ENCODE measurements at places on chromosomes 2 and 18.

- H3K4me3 ChIP-seq, result peak overlapping the region; percentile 56
- no peaks in the 10 kb centered on the region for H3K27me3 ChIP-seq
- no peak for DNase-seq
- H3K4me1 ChIP-seq, result peaks cover 9% of the 10 kb centered on the region
- H3K36me3 ChIP-seq, result no peaks in the 10 kb centered on the region
- H3K27ac ChIP-seq, result no peak overlapping the region
Observed at GRCh38 chr2:199851501-199851810, 464 bp upstream of the FTCDNL1 start.

DNA sequence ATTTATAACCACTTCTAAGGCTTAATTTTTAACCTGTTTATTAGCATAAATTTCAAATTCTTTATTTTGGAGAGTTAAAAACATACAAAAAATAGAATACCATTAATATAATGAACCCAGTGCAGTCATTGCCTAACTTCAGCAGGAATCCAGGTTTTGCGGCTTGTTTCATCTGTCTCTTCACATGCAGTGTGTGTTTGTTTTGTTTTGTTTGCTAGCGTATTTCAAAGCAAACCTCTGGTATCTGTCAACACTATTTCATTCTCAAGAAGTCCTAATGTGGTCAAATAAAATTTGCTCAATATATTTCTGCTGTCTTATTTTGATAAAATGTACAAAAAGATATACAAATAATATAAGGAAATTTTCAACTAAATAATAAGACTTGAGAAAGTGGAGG is 328.5 kb downstream of the AGPS start:
- no peaks in the 10 kb centered on the region for H3K4me1 ChIP-seq
- no peak overlapping the region for H3K4me3 ChIP-seq
- H3K27ac ChIP-seq, result no peak overlapping the region
- no peaks in the 10 kb centered on the region for H3K27me3 ChIP-seq
- no peaks in the 10 kb centered on the region for H3K36me3 ChIP-seq
- DNase-seq, result no peak

- DNase-seq, result no peak
- H3K27ac ChIP-seq, result no peak overlapping the region
- H3K4me1 ChIP-seq, result no peaks in the 10 kb centered on the region
- no peaks in the 10 kb centered on the region for H3K36me3 ChIP-seq
Observed at GRCh38 chr18:55576001-55576400, 12.0 kb downstream of the TCF4 start.

- no peaks in the 10 kb centered on the region for H3K27me3 ChIP-seq
- no peaks in the 10 kb centered on the region for H3K4me1 ChIP-seq
- no peaks in the 10 kb centered on the region for H3K36me3 ChIP-seq
- no peak overlapping the region for H3K4me3 ChIP-seq
- DNase-seq, result no peak
- no peak overlapping the region for H3K27ac ChIP-seq
Observed at GRCh38 chr2:124666976-124667375, 641.9 kb downstream of the CNTNAP5 start.

DNA sequence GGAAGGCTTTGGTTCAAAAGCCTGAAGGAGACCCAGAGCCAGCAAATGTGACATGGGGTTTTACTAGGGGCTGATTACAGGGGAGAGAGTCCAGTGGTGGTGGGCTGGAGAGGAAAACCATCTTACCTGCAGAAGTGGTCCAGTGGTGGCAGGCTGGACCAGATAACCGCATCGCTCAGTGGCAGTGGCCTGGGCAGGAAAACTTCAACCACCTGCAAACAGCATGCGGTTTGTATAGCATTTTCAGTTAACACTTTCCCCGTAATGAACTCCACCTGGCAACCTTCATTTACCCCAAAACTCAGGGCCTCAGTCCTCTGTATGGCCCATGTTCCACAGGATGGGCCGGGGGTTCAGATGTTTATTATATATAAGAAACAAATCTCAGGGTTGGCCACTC is 114.4 kb downstream of the LRRTM1 start:
- H3K27ac ChIP-seq, result no peak overlapping the region
- H3K27me3 ChIP-seq, result no peaks in the 10 kb centered on the region
- no peaks in the 10 kb centered on the region for H3K4me1 ChIP-seq
- H3K36me3 ChIP-seq, result no peaks in the 10 kb centered on the region
- no peak for DNase-seq

GRCh38 chr2:242030858-242031257 is 161.3 kb downstream of the RTP5 start:
- no peaks in the 10 kb centered on the region for H3K27me3 ChIP-seq
- H3K36me3 ChIP-seq, result no peaks in the 10 kb centered on the region
- no peak for DNase-seq
- no peak overlapping the region for H3K27ac ChIP-seq

GRCh38 chr2:158297606-158298005 is 158.9 kb downstream of the CCDC148 start:
- H3K4me1 ChIP-seq, result no peaks in the 10 kb centered on the region
- H3K36me3 ChIP-seq, result no peaks in the 10 kb centered on the region
- DNase-seq, result no peak
- no peaks in the 10 kb centered on the region for H3K27me3 ChIP-seq
- H3K27ac ChIP-seq, result no peak overlapping the region

DNA sequence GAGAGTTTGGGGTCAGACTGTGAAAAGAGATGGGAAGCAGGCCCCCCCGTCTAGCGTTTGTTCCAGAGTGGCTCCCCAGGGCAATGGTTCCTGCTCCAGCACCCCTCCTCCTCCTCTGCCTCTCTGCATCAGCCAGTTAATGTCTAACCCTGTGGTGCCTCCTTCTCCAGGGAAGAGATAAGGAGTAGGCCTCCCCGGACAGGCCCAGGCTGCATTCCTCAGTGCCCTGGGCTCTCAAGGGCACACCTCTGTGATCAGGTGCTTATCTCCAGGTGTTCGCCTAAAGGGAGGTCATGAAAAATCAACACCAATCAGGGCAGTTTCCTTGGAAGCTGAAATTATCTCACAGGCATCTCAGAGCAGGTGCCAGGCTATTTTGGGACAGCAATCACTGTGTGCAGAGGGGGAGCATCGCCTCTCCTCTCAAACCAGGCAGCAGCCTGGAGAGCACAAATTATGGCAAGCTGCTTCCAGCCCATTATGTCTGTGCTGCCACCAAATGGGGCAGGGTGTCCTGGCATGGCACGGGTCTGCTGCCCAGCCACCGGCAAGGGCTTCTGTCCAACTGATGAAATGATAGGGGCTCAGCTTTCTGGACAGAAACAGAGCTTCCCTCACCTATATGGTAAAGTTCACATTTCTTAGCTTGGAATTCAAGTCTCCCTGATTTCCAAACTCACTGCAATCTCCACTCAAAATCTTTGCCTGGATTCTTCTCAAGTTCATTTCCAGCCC is 255.8 kb upstream of the SLC14A2 start:
- no peaks in the 10 kb centered on the region for H3K4me1 ChIP-seq
- H3K27me3 ChIP-seq, result peaks cover 7% of the 10 kb centered on the region
- no peak overlapping the region for H3K27ac ChIP-seq
- no peaks in the 10 kb centered on the region for H3K36me3 ChIP-seq

DNA sequence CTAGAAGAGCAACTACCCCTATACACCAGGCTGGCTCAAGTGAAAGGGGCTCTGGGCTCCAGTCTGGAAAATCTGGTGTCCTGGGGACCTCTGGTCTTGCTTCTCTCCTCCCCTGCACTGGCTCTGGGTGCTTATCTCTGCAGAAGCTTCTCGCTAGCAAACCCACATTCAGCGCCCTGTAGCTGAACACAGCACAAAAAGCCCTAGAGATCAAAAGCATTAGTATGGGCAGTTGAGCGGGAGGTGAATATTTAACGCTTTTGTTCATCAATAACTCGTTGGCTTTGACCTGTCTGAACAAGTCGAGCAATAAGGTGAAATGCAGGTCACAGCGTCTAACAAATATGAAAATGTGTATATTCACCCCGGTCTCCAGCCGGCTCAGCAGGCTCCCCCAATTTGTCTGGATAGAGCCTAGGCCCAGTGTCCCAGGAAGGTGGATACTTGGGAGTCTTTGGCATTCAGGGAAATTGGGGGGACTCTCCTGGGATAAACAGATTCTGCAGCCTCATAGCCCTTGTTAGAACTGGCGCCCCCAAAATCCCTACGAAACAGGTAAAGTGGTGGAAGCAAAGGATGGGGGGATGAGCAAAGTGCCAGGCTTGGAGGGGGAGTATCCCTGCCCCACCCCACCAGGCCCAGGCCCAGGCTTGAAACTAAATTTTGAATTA is 2.5 kb upstream of the HOXD4 start:
- H3K36me3 ChIP-seq, result no peaks in the 10 kb centered on the region
- peaks cover 80% of the 10 kb centered on the region for H3K27me3 ChIP-seq
- DNase-seq, result no peak
- H3K4me1 ChIP-seq, result no peaks in the 10 kb centered on the region

DNA sequence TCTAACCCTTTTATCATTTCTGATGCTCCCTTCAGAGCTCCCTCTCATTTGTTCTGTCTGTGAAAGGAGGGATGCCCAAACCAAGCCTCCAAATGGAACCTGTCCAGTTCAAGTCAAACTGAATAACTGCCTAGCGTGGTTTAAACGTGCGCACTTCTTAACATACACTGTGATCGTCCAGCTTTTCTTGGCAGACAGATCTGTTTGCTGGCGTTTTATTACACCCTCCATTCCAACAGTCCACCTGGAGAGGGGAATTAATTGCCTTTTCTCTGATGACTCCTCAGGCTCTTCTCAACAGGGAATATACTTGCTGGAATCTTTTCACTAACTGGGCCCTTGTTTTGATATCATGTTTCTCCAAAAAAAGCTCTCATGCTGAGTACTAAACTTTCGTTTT is 379.2 kb upstream of the POU3F3 start:
- no peaks in the 10 kb centered on the region for H3K36me3 ChIP-seq
- H3K4me1 ChIP-seq, result no peaks in the 10 kb centered on the region
- H3K27ac ChIP-seq, result no peak overlapping the region
- H3K4me3 ChIP-seq, result no peak overlapping the region
- no peaks in the 10 kb centered on the region for H3K27me3 ChIP-seq
- no peak for DNase-seq

- H3K4me3 ChIP-seq, result no peak overlapping the region
- no peak overlapping the region for H3K27ac ChIP-seq
- H3K36me3 ChIP-seq, result no peaks in the 10 kb centered on the region
- no peaks in the 10 kb centered on the region for H3K4me1 ChIP-seq
Observed at GRCh38 chr2:150591496-150592285, 104.2 kb upstream of the RND3 start.

DNA sequence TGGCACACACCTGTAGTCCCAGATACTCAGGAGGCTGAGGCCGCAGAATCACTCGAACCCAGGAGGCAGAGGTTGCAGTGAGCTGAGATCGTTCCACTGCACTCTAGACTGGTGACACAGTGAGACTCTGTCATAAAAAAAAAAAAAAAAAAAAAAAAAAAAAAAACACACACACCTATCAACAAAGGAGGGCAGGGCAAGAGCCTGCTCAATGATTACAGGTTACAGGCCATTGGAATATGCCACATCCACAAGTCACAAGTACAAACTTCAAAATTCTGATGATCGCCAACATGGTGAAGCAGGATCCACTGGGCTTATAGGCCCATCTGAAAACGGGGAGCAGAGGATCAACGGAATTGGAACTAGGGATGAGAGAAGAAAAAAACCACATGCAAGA is 6.3 kb downstream of the MYO5B start:
- no peaks in the 10 kb centered on the region for H3K36me3 ChIP-seq
- H3K4me1 ChIP-seq, result peaks cover 4% of the 10 kb centered on the region
- no peak overlapping the region for H3K27ac ChIP-seq
- DNase-seq, result no peak

- H3K27me3 ChIP-seq, result no peaks in the 10 kb centered on the region
- H3K4me3 ChIP-seq, result no peak overlapping the region
- H3K36me3 ChIP-seq, result no peaks in the 10 kb centered on the region
- no peak overlapping the region for H3K27ac ChIP-seq
- H3K4me1 ChIP-seq, result no peaks in the 10 kb centered on the region
Observed at GRCh38 chr2:14433946-14434495, 198.5 kb upstream of the LRATD1 start.

- no peaks in the 10 kb centered on the region for H3K36me3 ChIP-seq
- no peaks in the 10 kb centered on the region for H3K27me3 ChIP-seq
- H3K4me3 ChIP-seq, result no peak overlapping the region
Observed at GRCh38 chr2:51484605-51485004, 452.7 kb upstream of the NRXN1 start.

DNA sequence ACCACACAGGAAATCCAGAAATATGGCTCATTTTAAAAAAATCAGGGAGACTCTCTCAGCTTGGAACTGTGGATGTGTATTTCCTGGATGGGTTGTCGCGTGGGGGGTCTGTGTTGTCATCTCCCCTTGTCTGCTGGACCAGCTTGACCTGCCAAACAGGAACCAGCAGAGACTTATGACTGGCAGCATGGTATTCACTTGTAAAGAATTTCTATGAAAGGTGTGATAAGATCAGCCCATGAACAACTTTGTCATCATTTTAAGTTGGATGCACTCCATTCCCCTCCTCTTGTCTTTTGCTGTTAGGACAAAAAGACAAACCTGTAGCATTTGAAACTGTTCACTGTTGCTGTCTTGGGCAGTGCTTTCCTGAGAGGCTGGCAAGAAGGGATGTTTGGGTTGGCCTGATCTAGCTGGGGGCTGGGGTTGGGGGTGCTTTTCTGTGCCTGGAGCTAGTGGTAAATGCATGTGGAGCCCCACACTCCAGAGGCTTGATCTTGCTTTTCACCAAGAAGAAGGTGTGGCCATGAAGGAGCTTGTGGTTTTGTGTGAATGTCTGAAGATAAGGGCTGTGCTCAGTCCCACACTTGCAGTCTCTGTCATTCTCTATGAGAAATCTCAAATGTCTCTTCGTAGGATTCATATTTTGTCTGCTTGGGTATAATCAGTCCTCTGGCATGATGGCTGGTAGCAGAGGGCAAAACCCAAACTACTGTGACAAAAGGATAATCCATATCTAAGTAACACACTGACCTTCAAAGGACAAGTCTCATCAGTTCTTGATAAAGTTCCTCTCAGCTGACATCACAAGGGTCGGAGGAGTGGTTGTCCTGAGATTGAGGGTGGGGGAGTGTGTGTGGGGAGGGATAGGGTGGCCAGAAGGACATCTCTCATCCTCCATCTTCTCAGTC is 39.0 kb downstream of the RALB start:
- no peak overlapping the region for H3K27ac ChIP-seq
- H3K36me3 ChIP-seq, result peaks cover 41% of the 10 kb centered on the region
- DNase-seq, result no peak
- peaks cover 22% of the 10 kb centered on the region for H3K4me1 ChIP-seq

GRCh38 chr2:105674859-105675541 is 69.7 kb upstream of the NCK2 start:
- no peak overlapping the region for H3K4me3 ChIP-seq
- H3K27ac ChIP-seq, result no peak overlapping the region
- peaks cover 6% of the 10 kb centered on the region for H3K27me3 ChIP-seq
- no peak for DNase-seq
- H3K36me3 ChIP-seq, result no peaks in the 10 kb centered on the region
- H3K4me1 ChIP-seq, result peaks cover 2% of the 10 kb centered on the region

DNA sequence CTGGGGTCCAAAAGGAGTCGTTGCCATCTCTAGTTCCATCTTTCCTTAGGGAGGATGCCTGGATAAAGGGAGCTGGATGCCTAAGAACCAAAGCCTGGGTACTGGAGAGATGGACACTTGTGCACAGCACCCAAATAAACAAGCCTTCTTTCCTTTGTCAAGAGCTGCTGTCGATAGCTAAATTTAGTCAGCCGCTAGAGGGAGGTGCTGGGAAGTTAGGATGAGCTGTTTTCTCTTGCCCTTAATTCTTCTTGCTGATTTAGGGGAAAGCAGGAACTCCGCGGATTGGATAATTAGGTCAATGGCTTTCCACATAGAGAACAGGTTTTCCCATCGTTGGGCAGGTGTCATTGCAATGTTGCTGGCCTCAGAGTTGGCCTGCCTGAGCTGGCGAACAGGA is 30.9 kb upstream of the SERPINB12 start:
- H3K27me3 ChIP-seq, result no peaks in the 10 kb centered on the region
- H3K4me3 ChIP-seq, result no peak overlapping the region
- H3K36me3 ChIP-seq, result no peaks in the 10 kb centered on the region
- no peak for DNase-seq
- no peak overlapping the region for H3K27ac ChIP-seq
- no peaks in the 10 kb centered on the region for H3K4me1 ChIP-seq

- peaks cover 5% of the 10 kb centered on the region for H3K27me3 ChIP-seq
- H3K4me1 ChIP-seq, result no peaks in the 10 kb centered on the region
- no peak for DNase-seq
- H3K36me3 ChIP-seq, result no peaks in the 10 kb centered on the region
Observed at GRCh38 chr18:76275727-76276313, 219.2 kb downstream of the ZNF516 start.
